ENCODE measurements at places on chromosomes 1 and 21. TPM values are rescaled to one million over a fixed set of nuclear protein-coding genes. Genes with fewer than 3 reads are reported as not detected.

Gene PROX1
- not detected for total RNA-seq

GRCh38 chr1:41784531-41785274, 134.0 kb downstream of the HIVEP3 start:
- DNase-seq, result no peak
- no peak overlapping the region for H3K4me3 ChIP-seq
- no peaks in the 10 kb centered on the region for H3K27me3 ChIP-seq

DNA sequence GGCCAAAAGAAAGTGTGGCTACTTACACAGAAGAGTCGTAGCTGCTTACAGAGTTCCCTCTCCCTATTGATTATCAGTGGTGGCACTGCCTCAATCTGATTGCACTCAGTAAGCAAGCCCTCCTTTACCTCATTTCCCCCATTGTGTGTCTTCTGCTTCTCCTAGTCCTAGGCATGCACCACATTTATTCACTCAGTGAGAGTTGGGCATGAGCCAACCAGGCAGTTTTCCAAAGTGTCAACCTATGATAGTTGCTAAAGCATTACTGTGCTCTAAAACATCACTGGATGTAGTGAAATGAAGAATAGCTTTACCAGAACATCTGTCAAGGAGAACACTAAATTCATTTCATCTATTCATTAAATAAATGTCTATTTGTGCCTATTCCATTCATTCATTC, 19.3 kb downstream of the GJA5 start:
- no peaks in the 10 kb centered on the region for H3K4me1 ChIP-seq
- H3K4me3 ChIP-seq, result no peak overlapping the region
- no peak for DNase-seq
- no peaks in the 10 kb centered on the region for H3K36me3 ChIP-seq
- H3K27me3 ChIP-seq, result peaks cover 14% of the 10 kb centered on the region

DNA sequence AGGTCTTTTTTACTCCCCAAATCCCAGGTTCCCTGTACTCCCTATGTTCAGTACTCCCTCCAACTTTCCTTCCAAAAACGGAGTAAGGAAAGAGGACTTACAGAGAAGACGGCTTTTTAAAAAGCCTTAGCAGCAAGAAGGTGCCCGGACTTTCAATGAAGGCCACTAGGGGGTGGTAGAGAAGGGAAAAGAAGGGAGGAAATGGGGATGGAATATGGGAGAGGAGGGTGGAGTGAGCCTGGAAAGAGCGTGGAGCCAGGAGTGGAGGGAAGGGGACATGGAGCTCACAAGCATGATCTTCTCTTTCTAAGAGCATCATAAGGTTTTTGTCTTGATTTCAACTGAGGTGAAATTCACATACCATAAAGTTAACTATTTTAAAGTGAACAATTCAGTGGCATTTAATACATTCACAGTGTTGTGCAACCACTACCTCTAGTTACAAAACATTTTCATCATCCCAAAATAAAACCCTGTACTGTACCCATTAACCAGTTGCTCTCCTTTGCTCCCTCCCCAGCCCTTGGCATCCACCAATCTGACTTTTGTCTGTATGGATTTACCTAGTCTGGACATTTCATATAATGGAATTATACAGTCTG, 129.9 kb downstream of the ZNF281 start:
- DNase-seq, result peak; percentile 11
- peaks cover 35% of the 10 kb centered on the region for H3K27me3 ChIP-seq
- peaks cover 2% of the 10 kb centered on the region for H3K4me1 ChIP-seq

- H3K27me3 ChIP-seq, result peaks cover 84% of the 10 kb centered on the region
- H3K4me1 ChIP-seq, result peaks cover 2% of the 10 kb centered on the region
- no peak overlapping the region for H3K4me3 ChIP-seq
- no peak overlapping the region for H3K27ac ChIP-seq
Measured at GRCh38 chr1:206142011-206142410, 24.8 kb upstream of the AVPR1B start.

DNA sequence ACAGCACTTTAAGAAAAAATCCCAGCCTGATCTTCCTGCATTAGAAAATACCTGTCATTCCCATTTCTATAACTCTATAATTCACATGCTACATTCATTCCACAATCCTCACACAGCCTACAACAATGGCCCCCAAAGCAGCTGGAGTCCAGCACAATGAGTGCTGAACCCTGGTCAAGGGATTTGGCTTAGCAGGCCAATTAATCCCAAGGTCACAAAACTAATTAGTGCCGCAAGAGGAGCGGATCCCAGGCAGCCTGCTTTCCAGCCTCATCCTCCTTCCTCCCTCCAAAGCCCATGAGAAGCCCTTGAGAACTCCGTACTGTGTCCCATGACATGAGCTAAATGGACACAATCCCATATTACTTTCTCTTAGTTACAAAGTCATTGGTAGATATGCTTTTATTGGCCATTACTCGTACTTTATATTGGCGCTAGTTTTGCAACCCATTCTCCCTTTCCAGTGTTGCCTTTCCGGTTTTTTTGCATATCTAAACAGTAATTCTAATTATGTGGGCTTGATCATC, 94.8 kb downstream of the DAB1 start:
- peaks cover 6% of the 10 kb centered on the region for H3K27me3 ChIP-seq
- H3K4me3 ChIP-seq, result no peak overlapping the region
- no peak overlapping the region for H3K27ac ChIP-seq
- no peaks in the 10 kb centered on the region for H3K36me3 ChIP-seq
- H3K4me1 ChIP-seq, result peaks cover 6% of the 10 kb centered on the region

Data from T-helper 17 cell (primary cell).